ENCODE measurements at places on chromosomes 16 and 17. TPM values are rescaled to one million over a fixed set of nuclear protein-coding genes. Genes with fewer than 3 reads are reported as not detected.

Gene ELMO3
- 7.0 TPM for total RNA-seq

GRCh38 chr17:77318491-77319210 lies 177.9 kb downstream of the SEC14L1 start:
- no peak for DNase-seq

DNA sequence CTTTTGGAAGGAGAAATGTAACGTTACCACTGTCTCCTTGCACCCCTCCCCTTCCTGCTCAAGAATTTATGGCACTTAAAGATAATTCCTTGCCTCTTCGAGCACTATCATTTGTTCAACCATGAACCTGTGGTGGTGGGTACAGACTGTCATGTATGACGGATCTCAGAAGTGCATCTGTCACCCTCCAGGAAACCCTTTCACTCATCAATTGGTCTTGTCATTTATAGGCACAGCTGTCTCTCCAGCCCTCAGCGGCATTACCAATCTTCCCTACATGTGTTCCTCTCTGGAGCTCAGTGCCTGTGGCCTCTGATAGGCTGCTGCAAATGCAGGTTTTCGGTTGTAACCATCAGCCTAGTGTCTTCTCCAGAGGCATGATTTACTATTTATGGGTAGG lies 15.0 kb downstream of the CNTNAP4 start:
- no peak for DNase-seq

Gene CD300H
- total RNA-seq = not detected

Gene RHBDL1
- 1.3 TPM for total RNA-seq

Gene LGALS9B
- total RNA-seq = not detected
